ENCODE measurements at places on chromosomes 12 and 14. TPM values are rescaled to one million over a fixed set of nuclear protein-coding genes. Genes with fewer than 3 reads are reported as not detected.

DNA sequence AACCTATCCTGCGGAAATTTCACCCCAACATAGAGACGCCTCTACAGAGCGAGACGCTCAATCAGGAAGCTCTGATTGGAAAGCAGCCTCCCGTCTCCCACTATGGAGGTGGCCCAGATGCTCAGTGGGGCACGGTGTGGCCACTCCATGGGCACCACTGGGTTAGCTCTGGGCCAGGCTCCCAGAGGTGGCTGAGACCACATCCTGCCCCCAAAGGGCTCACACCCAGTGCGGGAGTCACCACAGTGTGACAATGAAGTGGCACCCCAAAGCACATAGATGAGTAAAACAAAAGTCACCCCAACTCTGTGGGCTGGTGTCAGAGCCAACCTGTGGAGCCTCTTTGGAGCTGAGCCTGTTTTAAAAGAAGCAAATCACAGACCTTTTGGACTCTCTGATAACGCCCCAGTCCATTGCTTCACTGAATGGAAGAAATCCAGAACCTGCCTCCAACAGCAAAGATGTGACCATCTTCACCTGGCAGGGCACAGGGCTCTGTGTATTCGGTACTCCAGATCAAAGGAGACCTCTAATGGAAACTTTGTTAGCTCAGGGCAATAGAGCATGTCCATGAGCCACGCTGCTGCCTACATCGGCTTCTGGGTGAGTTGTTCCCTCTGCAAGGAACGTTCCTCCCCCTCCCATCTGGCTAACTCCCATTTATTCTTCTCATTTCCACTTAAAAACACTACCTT, 19.6 kb downstream of the CLMN start:
- DNase-seq: no peak

- no peak for DNase-seq
Observed at GRCh38 chr12:109287811-109288469, 21.1 kb downstream of the FOXN4 start.

DNA sequence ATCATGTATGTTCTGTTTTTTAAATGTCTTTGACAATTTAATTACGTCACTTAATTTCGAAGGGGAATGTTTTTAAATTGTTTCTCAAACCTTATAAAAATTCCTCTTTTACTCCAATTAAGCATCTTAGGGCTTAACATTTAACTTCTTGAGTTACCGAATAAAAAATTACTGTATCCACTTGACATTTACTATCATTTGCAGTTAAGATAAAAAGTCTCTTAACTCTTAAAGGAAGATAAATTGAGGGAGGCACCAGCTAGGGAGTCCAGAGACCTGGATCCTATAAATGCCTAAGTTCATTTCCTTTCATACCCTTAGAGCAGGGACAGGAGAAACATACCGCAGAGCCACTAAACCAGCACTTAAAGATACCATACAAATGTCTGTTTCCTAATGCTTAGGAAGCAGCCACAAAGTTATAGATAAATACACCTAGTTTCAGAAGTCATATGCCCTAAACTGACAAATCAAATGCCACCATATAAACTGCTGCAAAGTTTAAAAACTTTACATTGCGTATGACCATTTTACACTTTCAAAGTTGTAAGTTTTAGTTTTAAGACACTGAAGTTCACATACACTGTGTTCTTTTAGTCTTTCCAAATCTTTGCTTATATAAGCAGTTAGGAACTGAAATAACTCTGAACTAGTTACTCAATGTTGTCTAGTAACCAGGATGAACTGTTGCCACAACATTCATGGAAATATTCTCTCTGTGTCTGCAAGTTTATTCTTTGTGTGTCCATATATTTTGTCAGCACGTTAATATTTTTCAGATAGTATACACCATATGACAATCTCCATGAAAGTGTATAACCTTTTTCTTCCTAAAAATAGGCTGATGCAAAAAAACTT, 71.2 kb downstream of the GALNT4 start:
- no peak for DNase-seq

The DHRS2 gene
- 1.2 TPM for total RNA-seq

The DNAH10 gene
- total RNA-seq: 6.9 TPM
